ENCODE measurements at places on chromosomes 13 and 19. TPM values are rescaled to one million over a fixed set of nuclear protein-coding genes. Genes with fewer than 3 reads are reported as not detected.
A peak's percentile ranks its signal among the peaks of the same experiment; 100 is the strongest.

DNA sequence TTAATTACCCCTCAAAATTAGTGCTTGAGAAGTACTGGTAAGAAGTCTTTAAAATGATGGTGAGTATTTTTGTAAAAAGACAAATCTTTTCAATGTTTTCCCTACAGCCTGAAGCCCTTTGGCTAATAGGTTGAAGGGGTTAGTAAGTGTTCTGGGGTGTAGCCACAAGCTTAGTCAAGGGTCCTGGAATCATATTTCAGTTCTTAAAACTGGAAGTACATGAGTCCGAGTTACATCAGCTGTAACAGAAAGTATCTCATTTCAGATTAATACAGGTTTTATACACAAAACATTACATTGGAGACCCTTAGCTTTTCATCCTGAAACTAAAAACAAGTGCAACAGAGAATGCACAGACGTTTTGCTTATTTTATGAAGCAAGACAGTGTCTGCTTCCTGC, 52.7 kb upstream of the TEX29 start:
- H3K27ac ChIP-seq, result no peak overlapping the region
- no peak for DNase-seq
- no peaks in the 10 kb centered on the region for H3K4me1 ChIP-seq
- H3K27me3 ChIP-seq, result no peaks in the 10 kb centered on the region
- peaks cover 40% of the 10 kb centered on the region for H3K36me3 ChIP-seq
- no peak overlapping the region for H3K4me3 ChIP-seq

DNA sequence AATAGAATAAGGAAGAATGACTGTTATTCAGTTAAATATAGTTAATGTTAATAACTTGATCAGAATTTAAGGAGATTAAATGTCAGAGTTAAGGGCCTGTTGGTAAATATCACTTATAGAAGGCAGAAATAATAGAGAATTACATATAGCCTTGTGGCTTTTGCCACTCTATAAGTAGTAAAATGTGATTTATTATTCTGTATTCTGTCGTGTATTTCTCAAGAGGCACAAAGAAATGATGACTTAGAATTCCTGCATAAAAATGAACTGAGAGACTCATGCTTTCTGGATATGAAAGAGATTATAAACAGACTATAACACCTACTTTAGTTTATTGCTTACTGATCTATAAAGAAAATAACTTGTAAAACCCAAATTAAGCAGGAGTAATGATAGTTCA, 40.1 kb downstream of the GPC6 start:
- H3K4me3 ChIP-seq, result no peak overlapping the region
- no peak for DNase-seq
- no peaks in the 10 kb centered on the region for H3K27me3 ChIP-seq

- DNase-seq, result peak; percentile 89
- H3K27ac ChIP-seq, result no peak overlapping the region
- no peaks in the 10 kb centered on the region for H3K36me3 ChIP-seq
- no peaks in the 10 kb centered on the region for H3K27me3 ChIP-seq
- no peak overlapping the region for H3K4me3 ChIP-seq
Observed at GRCh38 chr13:51070005-51070649, 40.9 kb downstream of the C13orf42 start.

DNA sequence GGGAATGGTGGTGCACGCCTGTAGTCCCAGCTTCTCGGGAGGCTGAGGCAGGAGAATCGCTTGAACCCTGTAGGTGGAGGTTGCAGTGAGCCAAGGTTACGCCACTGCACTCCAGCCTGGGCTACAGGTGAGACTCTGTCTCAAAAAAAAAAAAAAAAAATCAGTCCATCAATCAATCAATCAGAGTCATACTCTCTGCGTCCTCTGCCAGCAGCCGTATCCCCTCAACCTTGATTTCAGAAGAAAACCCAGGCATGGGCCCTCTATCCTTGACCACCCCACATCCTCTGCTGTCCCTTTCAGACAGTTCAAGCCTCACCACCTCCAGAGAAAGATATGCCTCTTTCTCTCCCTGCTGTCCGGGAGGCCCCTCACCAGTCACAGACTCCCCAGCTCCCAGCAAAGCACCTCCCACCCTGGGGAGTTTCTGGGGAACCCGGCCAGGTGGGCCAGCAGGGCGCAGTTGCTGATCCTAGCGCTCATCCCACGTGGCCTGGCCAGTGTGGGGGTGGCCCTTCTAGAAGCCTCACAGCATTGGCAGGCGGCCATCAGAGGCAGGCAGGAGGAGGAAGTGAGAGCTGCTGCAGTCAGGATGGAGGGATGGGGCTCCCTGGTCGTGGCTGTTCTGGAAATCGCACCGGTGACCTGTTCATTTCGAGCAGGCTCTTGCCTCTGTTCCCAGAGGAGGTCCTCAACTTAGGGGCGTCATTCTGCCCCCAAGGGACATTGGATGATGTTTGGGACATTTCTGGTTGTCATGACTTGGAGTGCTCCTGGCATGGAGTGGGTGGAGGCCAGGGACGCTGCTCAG, 10.2 kb upstream of the JSRP1 start:
- peak overlapping the region; percentile 14 for H3K27ac ChIP-seq
- H3K4me3 ChIP-seq, result no peak overlapping the region
- peak; percentile 95 for DNase-seq
- H3K36me3 ChIP-seq, result peaks cover 3% of the 10 kb centered on the region
- peaks cover 34% of the 10 kb centered on the region for H3K4me1 ChIP-seq

DNA sequence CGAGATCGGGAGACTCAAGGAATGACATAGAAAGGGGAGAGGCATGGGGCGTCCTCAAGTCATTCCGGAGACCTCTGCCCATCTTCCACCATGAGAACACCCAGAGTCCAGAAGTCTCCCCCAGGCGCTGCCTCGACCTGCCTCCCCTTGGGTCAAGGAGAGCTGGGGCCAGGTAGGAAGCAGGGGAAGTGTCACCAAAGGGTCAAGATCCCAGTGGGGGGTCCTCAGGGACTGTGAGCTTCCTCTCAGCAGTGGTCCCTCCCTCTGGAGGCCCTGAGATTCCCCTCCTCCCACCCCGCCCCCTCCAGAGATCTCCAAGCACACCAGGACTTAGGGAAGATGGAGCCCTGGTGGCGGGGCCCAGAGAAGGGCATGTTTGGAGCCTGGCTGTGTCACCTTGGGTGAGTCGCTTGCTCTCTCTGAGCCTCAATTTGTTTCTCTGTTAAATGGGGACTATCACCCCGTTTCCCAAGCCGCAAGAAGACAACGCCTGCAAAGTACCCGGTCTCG, 919 bp downstream of the DACT3 start:
- peaks cover 30% of the 10 kb centered on the region for H3K27me3 ChIP-seq
- no peak overlapping the region for H3K27ac ChIP-seq
- no peak for DNase-seq
- H3K36me3 ChIP-seq, result no peaks in the 10 kb centered on the region
- peaks cover 21% of the 10 kb centered on the region for H3K4me1 ChIP-seq

- H3K27ac ChIP-seq, result no peak overlapping the region
- DNase-seq, result no peak
- no peak overlapping the region for H3K4me3 ChIP-seq
- H3K4me1 ChIP-seq, result peaks cover 48% of the 10 kb centered on the region
- no peaks in the 10 kb centered on the region for H3K36me3 ChIP-seq
Observed at GRCh38 chr13:41007744-41008128, 11.4 kb downstream of the ELF1 start.

The ANKLE1 gene
- total RNA-seq, result 0.64 TPM

- H3K27ac ChIP-seq, result no peak overlapping the region
- no peak overlapping the region for H3K4me3 ChIP-seq
- no peaks in the 10 kb centered on the region for H3K36me3 ChIP-seq
- DNase-seq, result no peak
Observed at GRCh38 chr19:28065026-28065425, 1147.9 kb downstream of the UQCRFS1 start.

DNA sequence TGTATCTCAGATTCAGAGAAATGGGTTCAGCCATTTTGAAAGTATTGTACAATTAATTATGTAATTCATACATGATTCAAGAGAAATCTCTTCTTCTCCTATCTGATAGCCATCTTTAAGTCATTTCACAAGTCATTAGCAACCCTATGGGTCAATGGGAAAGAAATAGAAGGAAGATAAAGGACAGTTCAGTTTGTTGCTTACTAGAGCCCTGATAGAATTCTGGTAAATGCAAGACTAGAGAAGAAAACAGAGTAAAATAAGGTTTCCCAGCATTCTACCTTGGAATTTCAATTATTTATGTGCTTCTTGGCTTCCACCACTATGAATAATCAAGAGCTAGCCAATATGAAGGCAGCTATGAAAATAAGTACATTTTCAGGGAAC, 117.7 kb downstream of the LHFPL6 start:
- no peaks in the 10 kb centered on the region for H3K27me3 ChIP-seq
- no peak overlapping the region for H3K27ac ChIP-seq
- no peak overlapping the region for H3K4me3 ChIP-seq
- H3K4me1 ChIP-seq, result no peaks in the 10 kb centered on the region
- no peak for DNase-seq

DNA sequence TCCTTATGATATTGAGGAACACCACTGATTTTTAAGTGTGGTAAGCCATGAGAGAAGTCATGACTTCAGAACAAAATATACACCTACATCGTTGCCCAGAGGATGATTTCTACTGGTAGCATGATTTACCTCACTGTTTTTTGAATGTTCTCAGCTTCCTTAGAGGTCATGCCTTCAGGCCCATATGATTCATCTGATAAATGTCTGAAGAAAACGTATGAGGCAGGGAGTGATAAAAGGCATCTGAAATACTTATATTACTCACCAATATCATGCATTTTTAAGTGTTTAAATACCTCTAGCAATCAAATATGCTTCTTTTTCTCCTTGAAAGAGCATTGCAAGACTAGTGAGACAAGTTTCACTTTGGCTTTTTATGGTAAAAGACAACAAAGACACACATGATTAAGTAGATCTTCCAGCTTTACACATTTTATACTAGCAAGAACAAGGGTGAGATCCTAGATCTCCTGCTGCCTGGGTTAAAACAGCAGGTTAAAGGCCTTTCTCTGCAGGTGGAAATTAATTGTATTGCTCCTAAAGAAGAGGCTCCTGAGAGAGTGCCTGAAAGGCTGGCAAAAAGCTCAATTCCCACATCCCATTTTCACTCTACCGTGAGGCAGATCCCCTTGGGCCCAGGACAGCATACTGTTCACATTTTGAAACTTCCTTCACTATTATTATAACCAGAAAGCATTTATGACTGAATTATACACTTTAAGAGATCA, 432.4 kb downstream of the SLITRK1 start:
- H3K36me3 ChIP-seq, result no peaks in the 10 kb centered on the region
- no peak overlapping the region for H3K4me3 ChIP-seq
- H3K27me3 ChIP-seq, result no peaks in the 10 kb centered on the region

GRCh38 chr13:23705583-23705982, 135.4 kb downstream of the TNFRSF19 start:
- H3K4me3 ChIP-seq, result no peak overlapping the region
- H3K27me3 ChIP-seq, result no peaks in the 10 kb centered on the region
- no peak for DNase-seq
- no peak overlapping the region for H3K27ac ChIP-seq
- H3K36me3 ChIP-seq, result no peaks in the 10 kb centered on the region
